ENCODE measurements at places on chromosomes 5 and 9.

DNA sequence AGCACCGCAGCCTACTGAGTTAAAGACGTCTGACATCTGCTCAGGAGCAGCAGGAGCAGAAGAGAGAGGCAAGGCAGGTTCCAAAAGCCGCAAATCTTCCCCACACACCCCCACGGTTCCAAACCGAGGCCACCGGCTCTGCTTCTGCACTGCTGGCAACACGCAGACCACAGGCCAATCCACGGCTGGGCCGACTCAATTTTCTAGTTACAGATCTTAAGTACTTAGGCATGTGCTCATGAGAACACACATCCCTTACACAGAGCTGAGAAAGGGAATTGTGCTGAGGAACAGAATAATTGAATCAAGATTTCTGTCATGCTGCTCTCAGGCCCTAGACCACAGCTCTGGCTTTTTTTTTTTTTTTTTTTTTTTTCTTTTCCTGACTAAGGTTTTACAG is 32.6 kb downstream of the PAX5 start:
- DNase-seq: no peak

GRCh38 chr9:89513837-89514236 is 15.9 kb upstream of the SEMA4D start:
- DNase-seq: no peak

- no peak for DNase-seq
Observed at GRCh38 chr9:71363286-71363961, 242.0 kb upstream of the TRPM3 start.

DNA sequence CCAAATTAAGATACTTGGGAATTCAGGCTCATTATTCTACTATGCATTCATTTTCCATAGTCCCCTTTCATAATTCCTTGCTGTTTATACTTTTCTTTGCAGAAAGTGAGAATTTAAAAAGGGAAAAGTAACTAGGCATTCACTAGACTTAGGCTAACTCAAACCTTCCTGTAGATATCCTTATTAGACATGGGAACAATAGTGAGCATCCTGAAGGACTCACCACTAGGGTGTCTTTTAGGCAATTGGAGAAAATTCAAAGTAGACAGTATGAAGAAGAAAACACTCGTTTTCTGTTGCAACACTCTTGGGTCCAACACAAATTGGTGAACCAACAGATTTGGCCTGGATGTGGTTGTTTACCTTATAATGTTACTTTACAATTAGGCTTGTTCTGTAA is 213.2 kb upstream of the GRIN3A start:
- no peak for DNase-seq

DNA sequence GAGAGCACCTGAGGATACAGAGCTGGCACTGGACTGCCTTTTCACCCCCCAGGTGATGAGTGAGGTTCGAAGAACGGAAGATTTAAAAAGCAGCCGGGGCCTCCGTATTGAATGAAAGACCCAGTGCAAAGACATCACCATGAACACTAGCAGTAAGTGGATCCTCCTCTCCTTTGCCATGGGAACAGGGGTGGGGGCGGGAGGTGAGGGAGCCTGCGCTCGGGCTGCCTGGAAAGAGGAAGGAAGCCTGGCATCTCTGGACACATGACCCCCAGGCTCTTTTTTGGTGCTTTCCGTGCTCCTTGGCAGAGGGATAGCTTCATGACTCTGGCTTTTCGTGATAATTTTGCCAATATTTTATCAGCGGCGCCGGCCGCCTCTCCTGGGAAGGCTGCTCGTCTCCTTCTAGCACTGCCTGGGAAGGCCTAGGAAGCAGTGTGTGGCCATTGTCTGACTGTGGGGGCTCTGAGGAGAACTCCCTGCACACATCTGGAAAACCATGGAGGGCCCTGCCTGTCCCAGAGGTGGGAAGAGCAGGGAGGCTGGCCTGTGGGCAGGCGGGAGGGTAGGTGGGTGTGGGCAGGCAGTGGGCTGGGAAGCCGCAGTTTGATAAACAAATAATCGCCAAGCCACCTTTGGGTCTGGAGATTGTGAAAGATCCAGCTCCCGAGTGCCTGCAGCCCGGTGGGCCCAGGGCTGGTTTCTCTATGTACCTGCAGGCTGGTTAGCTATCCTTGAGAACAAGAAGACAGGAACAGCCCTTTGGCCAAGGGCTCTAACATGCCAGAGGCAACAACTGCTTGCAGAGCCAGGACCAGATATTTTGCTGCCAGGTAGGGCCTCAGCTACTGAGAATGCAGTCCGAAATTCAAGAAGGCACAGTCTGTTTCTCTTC is 911 bp downstream of the ABLIM3 start:
- DNase-seq: peak; percentile 71

- DNase-seq: peak; percentile 53
Observed at GRCh38 chr9:91489361-91489899, 65.8 kb upstream of the NFIL3 start.

GRCh38 chr5:41707853-41708603 is 162.2 kb downstream of the OXCT1 start:
- peak; percentile 13 for DNase-seq

GRCh38 chr5:79672392-79672791 is 17.2 kb upstream of the CMYA5 start:
- DNase-seq: no peak

DNA sequence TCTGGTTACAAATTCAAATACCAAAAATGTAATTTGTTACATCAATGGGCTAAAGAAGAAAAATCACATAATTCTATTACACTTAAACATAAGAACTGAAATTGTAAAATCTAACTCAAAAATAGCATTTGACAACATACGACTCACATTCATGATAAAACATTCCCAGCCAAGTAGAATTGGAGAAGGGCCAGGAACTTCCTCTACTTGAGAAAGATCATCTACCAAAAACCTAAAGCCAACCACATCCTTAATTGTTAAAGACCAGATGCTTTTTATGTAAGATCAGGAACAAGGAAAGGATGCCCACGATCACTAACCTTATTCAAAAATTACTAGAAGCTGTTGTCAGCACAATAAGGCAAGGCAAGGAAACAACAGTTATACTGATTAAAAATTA is 1819.8 kb upstream of the C9orf72 start:
- no peak for DNase-seq

DNA sequence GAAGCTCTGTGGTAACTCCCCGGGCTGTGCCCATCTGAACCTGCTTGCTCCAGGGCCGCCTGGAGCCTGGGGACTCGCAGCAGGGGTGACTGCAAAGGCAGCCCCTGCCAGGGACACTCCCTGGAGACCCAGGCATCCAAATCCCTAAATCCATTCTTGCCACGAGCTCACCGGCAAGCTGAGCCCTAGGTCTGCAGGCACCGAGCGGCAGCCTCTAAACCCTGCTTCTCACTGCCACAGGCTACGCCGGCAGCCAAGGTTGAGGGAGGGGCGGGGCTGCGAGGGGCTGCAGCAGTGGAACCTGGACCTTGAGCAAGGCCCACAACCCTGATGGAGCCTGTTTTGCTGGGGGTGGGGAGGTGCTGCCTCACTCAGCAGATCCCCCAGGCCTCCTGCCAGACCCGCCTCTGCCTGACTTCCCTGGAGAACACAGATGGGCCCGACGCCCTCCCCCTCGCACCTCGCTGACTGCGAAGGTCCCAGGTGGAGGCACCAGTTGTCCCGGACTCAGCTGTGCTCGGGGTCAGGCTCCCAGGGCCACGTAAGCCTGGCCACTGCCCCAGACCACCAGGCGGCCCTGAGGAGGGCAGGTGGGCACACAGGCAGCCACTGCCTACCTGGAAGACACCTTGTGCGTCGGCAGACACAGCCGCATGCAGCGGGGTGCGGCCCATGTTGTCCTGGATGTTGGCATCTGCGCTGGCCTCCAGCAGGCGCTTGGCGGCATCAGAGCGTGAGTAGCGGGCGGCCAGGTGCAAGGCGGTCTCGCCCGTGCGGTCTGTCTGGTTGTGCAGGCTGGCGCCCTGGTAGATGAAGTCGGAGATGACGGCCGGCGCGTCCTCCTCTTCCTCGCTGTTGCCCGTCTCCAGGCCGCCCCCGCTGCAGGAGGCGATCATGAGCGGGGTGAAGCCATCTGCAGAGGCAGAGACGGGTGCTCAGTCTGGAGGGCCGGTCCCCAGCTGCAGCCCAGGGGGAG is 17.4 kb upstream of the SEC16A start:
- DNase-seq: no peak

DNA sequence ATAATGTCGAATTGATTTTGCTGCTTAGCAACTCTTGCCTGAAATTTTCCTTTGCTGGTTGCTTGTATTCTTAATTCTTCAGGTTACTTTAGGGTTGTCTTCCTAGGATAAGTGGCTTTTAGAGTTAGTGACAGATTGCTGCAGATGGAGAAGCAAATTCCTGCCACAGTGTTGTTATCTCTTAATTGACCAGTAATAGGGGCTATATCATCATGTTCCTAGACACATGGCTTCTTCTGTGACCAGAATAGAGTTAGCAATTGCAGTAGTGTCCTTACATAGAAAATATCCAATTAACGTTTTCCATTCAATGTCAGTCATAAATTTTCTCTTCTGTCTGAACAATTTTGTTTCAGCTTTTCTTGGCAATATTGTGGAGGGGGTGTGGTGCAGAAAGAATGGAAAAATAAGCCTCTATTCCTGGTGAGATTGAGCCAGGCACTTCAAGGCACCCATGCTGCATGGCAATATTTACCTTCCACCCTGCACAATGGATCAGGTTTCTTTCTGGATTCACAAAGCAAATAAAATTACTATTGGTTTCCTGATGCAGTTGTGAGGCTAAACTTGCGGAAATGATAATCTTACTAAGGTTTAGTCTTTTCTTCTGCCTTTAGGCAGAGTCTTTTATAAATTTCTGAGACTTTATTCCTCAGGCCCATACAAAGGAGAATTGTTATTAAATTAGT is 1481.5 kb downstream of the EFNA5 start:
- DNase-seq: no peak

- DNase-seq: no peak
Observed at GRCh38 chr9:29230931-29231330, 1657.7 kb upstream of the C9orf72 start.

DNA sequence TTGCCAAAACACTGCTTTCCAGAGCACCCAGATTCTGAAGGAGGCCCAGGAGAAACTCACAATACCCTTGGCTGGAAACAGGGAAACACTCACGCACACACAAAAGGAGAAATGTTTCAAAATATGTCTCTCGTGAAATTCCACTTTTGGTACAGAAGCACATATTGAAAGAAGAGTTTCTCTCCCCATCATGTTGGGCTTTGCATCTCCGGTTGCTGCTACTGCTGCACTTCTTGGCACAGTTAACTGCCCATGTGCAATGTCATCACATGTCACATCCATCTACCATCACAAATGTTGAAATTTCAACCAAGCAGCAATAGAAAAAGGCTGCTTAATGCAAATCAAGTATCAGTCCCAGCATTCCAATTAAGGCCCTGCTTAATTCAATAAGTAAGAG is 72.1 kb downstream of the ABCA1 start:
- no peak for DNase-seq

DNA sequence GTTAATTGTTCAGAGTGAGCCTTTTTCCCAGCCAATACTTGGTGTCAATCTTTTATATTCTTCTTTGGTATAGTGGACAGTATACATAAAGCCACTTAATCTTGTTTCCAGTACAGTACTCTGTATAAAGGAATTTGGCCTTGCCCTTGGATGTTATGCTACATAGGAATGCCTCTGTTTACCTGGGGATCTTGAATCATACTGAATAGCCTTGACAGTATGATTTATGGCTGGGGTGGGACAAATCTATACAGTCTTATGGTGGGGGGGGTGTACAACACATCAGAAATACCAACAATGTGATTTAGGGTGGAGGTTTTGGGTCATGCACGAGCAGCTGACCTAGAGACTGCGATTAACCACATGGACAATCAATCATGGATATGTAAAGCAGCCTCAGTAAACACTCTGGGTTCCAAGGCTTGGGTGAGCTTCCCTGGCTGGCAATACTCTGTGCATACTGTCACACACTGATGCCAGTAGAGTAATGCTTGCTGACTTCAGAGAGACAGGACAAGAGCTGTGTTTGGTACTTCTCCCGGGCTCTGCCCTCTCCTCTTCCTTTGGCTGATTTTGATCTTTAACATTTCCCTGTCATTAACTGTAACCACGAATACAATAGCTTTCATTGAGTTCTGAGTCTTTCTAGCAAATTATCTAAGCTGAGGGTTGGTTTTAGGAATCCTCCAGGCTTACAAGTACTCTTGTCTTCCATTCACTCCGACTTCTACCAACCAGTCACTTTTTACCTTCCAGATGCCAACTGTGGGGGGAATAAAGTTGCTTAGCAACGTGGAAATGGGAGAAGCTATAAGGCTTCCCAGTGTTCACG is 84.6 kb downstream of the IARS1 start:
- DNase-seq: no peak

GRCh38 chr9:32161720-32162119 is 222.7 kb upstream of the ACO1 start:
- no peak for DNase-seq

DNA sequence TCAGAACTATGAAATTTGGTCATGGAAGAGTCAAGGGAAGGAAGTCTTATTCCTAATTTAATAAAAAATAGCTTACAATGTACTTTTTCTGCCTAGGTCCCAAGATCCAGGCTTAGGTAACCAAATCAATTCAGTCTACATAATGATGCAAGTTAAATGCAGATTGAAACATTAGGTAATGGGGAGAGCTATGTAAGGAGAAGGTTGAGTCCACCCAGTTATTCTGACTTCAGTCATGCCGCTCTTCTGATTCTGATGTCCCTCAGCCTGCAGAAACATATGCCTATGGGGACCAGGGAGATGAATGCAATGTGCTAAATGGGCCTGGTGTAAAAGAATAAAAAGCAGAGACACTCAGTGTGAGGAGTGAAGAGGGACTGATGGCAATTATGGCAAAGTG is 63.9 kb downstream of the MAMDC2 start:
- no peak for DNase-seq

DNA sequence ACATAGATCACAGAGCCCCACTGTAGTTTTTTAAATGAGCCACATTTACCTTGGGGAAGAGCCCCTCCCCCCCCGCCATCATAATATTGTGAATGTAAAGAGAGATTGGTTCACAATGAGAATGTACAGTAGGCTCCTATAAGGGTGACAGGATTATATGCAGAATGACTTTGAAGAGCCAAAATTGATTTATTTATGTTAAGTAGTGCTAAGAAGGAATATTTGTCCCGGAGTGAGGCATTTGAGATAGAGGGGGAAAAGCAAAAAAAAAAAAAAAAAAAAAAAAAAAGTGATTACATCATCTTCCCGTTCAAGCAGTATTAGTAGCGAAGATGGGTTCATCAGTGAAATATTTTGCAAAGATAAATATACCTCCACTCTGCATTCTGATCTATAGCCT is 73.9 kb downstream of the PIK3R1 start:
- DNase-seq: no peak

GRCh38 chr5:54480296-54480695 is 24.8 kb downstream of the HSPB3 start:
- no peak for DNase-seq

- no peak for DNase-seq
Observed at GRCh38 chr5:62268792-62269191, 37.2 kb upstream of the KIF2A start.
